Dermis microvascular lymphatic vessel endothelial cell (primary cell): ENCODE measurements at places on chromosomes 2 and 18. TPM values are rescaled to one million over a fixed set of nuclear protein-coding genes. Genes with fewer than 3 reads are reported as not detected.

The RUFY4 gene
- not detected in 2 replicates for total RNA-seq

DNA sequence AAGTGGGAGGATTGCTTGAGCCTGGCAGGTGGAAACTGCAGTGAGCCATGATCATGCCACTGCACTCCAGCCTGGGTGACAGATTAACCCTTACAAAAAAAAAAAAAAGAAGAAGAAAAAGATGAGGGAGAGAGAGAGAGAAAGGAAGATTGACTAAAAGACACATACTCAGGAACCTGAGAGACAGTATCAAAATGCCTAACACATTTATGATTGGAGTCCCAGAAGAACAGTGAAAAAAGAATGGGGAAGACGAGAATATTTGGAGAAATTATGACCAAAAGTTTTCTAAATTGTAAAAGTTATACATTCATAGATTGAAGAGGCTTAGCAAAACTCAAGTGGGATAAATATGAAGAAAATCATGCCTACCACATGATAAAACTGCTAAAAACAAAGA lies 19.9 kb upstream of the SPATS2L start:
- no peak for DNase-seq

DNA sequence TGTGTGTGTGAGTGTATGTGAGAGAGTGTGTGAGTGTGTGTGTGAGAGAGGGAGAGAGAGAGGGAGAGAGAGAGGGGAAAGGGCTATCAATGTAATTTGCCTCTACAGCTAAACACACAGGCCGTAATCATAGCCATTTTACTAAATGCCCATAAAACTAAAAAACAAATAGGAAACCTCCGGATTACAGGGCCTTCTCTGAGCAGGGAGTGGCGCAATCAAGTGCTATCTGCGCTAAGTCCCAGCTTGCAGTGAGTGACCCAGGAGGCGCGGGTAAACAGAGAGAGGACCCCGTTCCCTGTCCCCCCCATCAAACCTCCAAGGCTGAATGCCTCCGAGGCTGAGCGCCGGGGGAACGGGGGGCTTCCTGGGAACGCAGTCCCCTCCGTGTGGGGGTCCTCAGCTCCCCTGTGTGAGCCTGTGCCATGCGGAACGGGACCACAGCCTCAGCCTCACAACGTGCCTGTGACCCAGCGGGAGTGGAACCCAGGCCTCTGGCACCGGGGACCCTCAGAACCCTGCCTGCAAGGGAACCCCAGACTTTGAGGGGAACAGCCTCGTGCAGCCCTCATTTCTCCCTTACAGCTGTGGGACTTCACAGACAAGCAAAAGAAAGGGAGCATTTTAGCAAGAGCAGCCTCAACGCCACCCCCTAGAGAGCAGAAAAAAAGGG lies 54.7 kb upstream of the ID2 start:
- no peak for DNase-seq

GRCh38 chr18:46406539-46406932 lies 250.5 kb downstream of the LOXHD1 start:
- DNase-seq = no peak

DNA sequence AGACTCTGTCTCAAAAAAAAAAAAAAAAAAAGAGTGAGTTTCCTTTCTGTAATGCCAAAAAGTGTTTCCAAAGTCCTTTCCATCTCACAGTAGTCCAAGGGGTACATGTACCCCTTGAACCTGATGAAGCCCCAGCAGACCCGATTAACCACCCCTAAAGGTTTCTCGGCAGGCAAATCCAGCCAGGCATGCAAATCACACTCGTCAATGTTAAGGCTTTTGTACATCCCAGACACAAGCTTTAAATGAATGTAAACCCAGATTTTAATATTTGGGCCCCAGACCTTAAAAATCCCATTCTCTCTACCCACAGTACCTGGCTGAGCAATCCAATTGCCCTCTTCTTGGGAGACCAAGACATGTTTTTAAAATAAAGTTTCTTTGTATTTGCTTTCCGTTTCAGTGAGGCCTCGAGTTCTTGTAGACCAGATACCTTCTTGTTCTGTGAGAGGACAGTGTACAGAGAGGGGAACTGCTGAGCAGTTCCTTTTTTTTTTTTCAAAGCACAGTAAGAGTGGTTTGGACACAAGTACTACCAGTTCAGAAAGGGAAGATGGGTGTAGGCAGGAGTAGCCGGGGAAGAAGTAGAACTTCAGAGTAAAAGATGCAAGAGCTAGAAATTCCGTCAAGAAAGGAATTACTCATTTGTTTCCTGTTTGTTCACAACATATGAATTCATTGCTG lies at the start of gene NLRC4:
Gene NLRC4 (minus strand): TSS at position 465 of the 684 bp plus-strand sequence. CDS start 8,111 bp downstream, outside the sequence.
- no peak for DNase-seq

The CPLX4 gene
- total RNA-seq = not detected in 2 replicates

DNA sequence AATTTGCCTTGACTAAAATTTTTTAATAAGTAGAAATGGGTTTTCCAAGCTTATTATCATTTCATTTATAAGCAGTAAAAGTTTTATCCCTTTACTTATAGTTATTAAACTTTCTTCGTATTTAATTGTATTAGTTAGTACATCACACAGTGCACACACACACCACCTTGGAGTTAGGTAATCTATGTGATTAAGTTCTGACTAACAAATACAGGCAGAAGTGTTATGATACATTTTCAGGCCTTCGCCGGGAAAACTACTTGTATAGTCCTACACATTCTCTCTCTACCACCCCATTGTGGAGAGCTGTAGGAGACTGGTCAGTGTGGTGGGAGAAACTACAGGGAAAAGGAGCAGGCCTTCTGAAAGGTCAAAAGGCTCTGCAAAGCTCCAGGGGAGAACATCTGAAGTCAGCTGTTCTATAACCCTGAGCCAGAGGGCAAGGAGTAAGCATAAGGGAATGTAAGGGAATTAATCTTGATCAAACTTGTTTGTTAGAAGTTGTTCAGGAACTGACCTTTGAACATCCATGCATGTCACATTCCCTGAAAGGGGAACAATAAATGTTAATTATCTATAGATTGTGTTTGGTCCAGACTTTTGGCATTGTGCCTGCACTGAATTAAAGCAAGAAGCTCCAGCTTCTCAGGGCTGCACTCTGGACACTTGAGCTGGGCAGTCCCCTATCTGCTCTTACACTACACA lies 231.7 kb downstream of the FSIP2 start:
- no peak for DNase-seq

- peak; percentile 17 for DNase-seq
Measured at GRCh38 chr2:178208817-178209216, 14.5 kb downstream of the OSBPL6 start.

- DNase-seq = no peak
Measured at GRCh38 chr2:172013396-172013795, 13.6 kb downstream of the METAP1D start.

- no peak for DNase-seq
Measured at GRCh38 chr18:47387864-47388263, 136.4 kb upstream of the SKOR2 start.

DNA sequence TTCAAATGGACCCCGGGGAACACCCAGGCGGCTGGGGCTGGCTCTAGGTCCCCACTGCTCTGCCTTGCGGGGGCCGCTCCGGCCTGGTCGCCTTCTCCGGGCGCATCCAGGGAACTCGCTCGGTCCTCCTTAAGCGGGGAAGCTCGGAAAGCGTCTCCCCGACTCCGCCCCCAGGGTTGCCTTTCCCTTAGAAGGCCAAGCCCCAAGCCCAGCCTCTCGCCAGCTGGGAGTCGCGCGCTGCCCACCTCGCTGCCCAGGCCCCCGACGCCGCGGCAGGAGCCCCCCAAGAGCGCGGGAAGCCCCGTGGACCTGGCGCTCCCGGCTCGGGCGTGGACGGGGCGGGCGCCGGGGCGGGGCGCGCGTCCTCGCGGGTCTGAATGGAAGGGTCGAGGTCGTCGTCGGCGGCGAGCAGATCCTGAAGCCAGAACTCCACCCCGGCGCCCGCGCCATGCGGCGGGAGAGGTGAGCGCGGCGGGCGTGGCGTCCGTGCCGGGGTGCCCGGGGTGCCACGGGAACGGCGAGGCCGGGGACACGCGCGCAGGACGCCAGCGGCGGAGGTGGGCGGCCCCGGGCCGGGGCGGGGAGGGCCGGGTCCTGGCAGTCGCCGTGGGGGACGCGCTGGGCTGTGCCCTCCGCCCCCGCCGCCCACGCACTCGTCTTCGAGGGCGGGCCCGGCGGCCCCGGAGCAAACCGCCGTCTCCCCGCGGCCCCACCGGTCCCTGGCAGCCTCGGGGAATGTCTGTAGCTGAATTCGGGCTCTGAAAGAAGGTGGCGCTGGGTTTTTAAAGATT lies at the start of gene BOK:
Gene BOK (plus strand): TSS at position 214 of the 791 bp plus-strand sequence. CDS start 739 bp downstream, outside the sequence.
- no peak for DNase-seq

The SGPP2 gene
- total RNA-seq = not detected in 2 replicates

GRCh38 chr2:236334122-236334876 lies 70.1 kb upstream of the ASB18 start:
- DNase-seq = no peak

The CUL3 gene
- 39.7 and 44.6 TPM in 2 replicates for total RNA-seq

DNA sequence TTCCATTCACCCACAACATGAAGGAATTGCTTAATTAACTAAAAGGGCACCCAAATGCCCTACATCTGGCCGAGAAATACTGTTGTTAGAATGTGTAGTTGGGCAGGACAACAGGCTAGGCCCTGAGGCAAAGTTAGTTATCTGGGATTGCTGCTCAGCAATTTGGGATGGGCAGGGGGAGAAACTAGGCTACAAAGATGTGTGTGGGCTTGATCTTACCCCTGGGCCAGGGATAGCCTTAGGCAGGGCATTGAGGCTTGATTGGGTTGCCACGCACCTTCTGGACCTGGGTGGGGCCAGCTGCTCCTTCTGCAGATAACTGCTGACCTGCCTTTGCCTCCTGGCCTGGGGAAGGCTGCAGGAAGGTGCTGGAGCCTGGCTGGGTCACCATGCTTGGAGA lies 9.4 kb downstream of the IL18RAP start:
- no peak for DNase-seq

DNA sequence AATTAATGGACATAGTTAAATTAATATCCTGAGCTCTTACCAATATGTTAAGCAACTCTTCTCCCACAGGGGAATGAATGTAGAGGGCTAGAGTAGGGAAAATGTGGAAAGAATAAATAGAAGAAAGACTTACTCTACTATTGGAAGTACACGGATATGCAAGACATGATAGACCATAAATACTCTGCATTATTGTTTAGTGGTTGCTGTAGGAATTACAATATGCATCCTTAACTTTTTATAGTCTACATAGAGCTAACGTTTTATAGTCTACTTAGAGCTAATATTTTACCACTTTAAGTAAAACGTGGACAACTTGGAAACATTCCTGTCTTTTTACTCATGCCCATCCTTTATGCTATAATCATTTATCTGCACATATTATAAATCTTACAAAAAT lies 163.8 kb upstream of the GALNT5 start:
- DNase-seq = no peak

DNA sequence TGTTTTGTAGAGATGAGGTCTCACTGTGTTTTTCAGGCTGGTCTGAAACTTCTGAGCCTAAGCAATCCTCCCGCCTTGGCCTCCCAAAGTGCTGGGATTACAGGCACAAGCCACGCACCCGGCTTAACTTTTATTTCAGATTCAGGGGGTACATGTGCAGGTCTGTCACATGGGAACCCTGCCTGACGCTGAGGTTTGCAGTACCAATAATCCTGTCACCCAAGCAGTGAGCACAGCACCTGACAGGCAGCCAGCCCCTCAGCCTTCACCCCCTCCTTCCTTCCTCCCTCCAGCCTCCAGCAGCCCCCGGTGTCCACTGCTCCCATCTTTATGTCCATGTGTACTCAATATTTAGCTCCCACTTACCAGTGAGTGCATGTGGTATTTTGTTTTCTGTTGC lies 46.0 kb upstream of the RPL31 start:
- DNase-seq = no peak

DNA sequence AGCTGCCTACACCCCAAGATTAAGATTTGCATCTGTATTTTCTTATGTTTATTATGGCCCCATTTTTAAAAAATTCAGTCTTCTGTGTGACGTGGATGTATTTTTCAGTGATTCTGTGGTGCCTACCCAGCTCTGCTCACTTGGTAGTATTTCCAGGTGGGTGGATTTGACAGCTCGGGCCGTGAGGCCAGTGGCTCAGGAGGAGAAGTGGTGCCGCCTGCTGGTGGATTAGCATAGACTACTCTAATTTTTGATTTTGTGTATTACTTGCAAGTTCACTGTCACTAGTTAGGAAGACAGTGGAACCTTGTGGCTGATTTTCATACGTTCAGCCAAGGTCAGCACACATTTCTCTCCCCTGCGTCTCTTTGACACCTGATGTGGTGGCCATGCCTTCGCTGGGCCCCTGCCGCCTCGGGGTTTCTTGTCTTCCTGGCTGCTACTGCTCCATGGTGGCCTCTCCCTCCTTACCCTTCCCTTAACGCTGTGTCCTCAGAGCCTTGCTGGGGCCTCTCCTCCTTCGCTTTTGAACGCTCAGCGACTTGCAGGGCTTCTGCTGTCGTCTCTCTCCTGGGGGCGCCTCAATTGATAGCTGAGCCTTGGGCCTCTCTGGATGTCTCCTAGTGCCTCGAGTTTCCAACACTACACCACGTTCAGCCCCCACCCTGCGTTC lies 89.4 kb downstream of the DGKD start:
- peak; percentile 84 for DNase-seq

The ARHGEF33 gene
- under 0.01 TPM in 2 replicates for total RNA-seq

DNA sequence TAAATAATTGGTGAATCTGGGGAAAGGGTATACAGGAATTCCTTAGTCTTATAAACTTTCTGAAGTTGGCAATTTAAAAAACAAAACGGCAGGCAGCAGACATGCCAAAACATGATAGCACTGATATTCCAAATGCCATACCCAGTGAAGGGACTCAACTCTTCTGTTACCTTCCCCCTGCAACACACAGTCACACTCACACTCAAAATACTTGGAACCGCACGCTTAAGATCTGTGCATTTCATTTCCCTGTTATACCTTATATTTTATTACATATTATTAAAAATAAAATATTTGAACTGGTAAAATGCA lies 123.4 kb downstream of the ZFP36L2 start:
- no peak for DNase-seq

DNA sequence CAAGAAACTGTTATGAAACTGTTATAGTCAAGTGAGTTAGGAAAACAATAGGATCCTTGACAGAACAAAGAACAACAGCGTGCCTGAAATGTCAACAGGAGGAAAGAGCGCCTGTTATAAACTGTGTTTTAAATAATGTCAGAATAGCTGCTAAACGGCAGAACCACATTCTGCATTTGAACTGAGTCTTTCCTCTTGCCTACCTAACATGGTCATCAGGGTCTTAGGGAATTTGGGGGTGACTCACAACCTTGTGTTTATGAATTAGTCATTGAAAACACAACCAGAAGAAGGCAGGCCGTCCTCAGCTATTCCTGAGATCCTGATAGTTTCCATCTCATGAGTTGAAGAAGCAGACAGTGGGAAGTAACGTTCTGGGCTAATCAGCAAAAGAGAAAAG lies 222.0 kb upstream of the FN1 start:
- peak; percentile 82 for DNase-seq

DNA sequence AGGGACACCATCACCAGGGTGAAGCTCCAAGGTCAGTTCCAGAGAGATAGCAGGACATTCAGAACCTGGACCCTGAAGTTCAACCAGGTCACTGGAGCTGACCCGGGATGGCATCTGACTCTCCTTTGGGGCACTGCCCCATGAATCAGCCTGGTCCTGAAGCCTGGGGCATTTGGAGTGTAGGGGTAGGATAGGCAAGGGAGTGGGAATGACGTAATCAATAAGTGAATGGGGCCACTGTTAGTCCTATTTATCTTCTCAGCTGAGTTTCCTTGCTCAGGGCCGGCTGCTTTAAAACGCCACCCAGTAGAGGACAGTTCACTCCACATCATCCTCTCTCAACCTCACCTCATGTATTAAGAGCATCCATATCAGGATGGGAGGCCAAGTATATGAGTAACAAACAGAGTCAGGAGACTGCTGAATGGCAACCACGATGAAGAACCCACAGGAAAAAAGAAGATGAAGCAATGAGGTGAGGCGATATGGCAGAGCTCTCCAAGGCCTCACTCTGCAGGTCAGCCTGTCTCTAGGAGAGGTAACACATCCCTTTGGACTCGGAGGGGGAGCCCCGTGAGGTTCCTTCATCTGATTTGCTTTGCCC lies 1.8 kb upstream of the RFX8 start:
- DNase-seq = no peak
